ENCODE measurements at places on chromosomes 5 and 9.

DNA sequence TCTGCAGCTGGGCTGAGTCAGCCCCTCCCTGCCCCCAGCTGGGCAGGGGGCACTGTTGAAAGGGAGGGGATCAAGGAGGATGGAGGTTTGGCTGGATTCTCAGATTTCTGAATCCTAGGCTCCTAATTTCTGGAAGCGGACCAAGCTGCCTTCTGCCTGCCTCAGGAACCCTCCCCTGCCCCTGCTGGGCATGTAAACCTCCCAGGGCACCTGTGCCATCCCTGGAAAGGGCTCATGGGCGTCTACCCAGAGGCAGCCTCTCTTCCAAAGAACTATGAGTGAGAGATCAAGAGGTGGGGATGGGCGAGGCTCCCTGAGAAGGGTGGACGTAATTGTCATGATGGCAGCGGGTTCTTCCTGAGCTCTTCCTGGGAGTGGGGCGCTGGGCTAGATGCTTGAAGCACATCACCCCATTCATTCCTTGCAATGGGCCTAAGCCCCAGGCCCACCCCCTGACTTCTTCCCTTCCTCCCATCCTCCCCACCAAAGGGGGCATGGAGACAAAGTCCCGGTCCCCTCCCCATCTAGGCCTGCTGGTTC, 21.6 kb downstream of the CSF1R start:
- peak; percentile 45 for DNase-seq

DNA sequence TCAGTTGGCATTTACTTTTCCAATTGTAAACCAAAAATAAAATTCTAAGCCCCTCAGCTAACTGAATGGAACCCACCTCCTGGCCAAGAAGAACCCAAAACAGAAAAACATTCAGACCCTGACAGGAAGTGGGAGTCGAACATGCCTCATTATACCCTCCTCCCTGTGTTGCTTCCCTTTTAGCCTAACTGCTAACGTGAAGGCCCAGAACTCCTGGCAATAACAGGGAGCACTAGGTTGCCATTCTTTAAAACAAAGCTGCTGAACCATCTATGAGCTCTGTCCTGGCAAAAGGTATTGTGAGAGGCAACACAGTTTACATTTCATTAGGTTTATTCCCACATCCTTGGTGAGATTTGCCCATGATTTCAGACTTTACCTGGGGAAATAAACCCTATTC, 481.4 kb downstream of the CHSY3 start:
- DNase-seq = no peak

GRCh38 chr9:26357803-26358344, 534.7 kb downstream of the CAAP1 start:
- no peak for DNase-seq

DNA sequence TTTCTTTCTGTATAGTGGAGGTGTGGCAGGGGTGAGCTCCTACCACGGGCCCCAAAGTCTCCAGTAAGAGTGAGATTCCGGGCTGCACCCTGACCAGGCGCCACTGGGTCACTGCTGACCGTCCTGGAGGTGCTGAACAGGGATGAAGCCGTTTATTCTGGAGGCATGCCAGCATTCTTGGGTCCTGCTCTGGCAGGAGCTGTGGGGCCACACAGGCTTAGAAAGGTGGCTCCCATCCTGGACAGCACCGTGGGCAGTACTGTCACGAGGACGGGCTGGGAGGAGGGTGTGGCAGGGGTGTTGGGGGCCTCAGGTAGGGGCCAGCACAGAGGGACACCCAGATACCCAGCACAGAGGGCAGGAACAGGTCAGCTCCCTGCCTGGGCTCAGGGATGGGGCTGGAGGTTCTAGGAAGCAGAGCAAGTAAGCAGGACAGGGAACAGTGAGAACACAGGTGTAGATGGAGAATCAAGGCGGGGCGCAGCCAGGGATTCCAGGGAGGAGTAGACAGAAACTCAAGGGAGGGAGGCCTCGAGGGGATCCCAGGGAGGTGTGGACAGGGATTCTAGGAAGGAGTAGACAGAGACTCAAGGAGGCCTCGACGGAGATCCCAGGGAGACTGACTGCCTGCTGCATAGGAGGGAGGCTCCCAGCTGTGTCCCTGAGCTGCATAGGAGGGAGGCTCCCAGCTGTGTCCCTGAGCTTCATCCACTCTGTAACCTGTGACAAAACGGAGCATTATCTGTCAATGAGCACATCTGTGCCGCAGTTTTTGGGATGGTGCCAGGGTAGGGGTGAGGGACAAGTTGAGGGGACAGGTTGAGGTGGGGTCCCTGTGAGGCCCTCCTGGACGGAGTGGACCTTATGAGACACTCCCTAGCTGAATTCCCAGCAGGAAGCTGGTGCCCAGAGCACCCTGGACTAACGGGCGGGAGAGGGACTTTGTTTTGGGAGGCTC, 1.1 kb upstream of the PLEKHG4B start:
- DNase-seq = peak; percentile 31

DNA sequence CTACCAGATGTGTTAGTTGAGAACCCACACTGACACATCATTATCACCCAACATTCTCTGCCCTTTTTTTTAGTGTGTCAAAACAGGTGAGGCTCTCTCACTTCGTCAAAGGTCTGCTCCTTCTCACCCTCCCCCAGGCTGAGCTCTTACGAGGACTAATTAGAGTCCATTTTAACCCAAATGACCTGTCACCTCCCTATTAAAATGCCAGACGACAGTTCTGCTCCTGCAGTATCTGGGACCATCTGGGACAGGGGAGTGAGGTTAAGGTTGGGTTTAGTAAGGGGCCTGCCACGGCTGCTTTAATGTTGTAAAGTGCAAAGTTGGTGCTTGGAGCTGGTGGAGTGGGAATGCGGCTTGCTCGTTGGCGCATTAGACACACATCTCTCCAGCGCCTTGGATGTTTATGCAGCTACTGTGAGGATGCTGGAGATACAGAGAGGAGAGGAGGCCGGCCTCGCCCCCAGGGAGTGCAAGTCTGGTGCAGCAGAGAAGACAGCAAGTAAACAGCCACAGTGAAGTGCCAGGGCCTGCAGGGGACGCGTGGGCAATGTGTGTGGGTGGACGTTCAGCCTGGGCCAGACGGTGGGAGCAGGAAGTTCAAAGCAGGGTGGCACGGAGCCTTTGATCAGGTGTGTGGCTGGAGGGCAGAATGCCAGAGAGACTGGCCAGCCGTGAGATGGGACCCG, 96.2 kb downstream of the C9orf50 start:
- no peak for DNase-seq

- no peak for DNase-seq
Measured at GRCh38 chr5:387491-388265, 55.3 kb upstream of the EXOC3 start.

DNA sequence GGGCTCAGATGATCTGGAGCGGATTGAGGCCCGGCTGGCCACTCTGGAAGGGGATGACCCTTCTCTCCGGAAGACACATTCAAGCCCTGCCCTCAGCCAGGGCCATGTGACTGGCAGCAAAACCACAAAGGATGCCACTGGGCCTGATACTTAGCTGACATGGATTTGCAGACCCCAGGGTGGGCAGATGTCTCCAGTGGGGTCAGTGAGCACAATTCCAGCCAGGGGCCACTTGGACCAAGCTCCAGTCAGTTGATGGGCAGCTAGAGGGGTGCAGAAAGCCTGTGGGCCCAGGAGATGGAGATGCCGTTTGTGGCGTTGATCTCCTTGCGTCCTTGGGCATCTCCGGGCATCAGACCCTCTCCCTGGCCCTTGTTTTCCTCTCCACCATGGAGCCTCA, 46.7 kb downstream of the PSD2 start:
- DNase-seq = no peak

DNA sequence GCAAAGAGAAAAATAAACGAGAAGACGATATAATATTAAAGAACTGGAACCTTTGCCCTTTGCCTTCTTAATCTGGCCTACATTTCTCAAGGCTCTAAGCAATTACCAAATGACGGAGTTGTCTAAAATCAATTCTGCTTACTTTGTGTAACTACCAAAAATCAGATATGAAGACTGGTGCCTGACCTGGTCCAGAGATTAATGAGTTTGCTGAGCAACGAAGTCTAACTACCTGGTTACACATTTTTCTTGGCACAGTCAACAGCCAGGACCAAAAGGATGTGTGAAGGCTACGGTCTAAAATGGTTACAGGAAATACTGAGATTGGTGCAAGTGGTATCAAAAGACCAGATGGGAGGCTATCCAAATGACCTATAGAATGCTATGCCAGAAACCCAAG, 17.8 kb upstream of the IFNE start:
- no peak for DNase-seq

- no peak for DNase-seq
Measured at GRCh38 chr9:77853716-77854115, 177.9 kb downstream of the GNAQ start.

GRCh38 chr5:121919046-121919445, 42.7 kb upstream of the SRFBP1 start:
- DNase-seq = no peak

- no peak for DNase-seq
Measured at GRCh38 chr9:137199411-137200121, 975 bp downstream of the TPRN start.

DNA sequence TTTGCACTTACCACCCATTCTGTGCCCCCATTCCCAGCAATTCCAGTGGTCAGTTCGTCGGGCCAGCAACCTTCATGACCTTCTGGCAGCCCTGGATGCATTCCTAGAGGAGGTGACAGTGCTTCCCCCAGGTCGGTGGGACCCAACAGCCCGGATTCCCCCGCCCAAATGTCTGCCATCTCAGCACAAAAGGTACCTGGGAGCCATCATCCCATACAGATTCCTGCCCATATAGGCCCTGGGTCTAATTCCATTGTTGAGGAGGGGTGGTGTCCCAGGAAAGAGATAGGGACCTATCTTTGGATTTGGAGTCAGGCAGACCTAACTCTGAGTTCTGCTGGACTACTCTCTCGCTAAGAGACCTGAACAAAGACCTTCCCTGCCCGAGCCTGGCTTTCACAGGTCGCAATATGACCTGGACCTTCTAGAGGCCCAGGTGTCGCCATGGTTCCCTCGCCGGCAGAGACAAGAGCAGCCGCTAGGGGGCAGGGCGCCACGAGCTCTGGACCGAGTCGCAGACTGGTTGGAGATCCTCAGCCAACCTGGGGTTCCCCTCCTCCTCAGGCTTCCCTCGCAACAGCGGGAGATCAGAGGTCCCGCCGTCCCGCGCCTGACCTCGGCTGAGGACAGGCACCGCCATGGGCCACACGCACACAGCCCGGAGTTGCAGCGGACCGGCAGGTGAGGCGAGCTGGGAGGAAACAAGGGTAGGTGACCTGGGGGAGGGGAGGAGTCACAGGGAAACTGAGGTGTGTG, 3.1 kb downstream of the SLC4A9 start:
- DNase-seq = peak; percentile 45

- no peak for DNase-seq
Measured at GRCh38 chr9:114289106-114289505, 33.8 kb upstream of the ORM1 start.

- no peak for DNase-seq
Measured at GRCh38 chr9:26983340-26983739, 22.1 kb downstream of the LRRC19 start.

GRCh38 chr5:10528056-10528816, 35.6 kb upstream of the ANKRD33B start:
- DNase-seq = peak; percentile 47

DNA sequence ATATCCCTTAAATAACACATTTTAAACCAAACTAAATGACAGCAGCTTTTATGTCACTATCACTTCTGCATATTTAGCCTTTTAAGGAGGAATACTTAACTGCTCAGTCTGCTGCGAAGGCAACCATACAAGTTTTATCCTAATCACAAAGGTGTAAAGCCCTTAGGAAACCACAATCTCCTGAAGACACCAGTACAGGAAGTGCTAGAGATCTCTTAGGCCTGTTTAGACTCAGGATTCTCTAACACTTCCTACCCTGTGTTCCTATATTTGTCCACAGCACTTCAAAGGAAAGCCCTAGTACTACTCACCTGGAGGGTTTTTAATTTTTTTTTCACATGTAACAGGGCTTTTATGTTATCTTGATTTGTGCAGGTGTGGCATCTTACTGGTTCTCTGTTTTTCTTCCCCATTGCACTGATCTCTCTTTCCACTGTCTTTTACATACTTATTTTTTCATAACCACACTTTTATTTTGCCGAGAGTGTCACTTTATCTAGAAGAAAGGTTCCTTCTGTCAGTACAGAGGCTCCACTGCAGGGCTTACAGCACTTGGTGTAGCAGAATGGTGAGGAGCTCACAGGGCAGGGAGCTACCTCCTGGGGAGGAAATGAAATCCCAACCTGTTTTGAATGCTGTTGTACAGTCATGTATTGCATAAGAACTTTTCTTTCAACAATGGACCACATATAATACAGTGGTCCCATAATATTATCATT, 1060.6 kb upstream of the ACO1 start:
- no peak for DNase-seq

GRCh38 chr9:100324594-100325200, 28.0 kb downstream of the TEX10 start:
- peak; percentile 41 for DNase-seq

- DNase-seq = peak; percentile 27
Measured at GRCh38 chr5:118233606-118234005, 754.7 kb downstream of the DTWD2 start.

- DNase-seq = peak; percentile 7
Measured at GRCh38 chr9:79975621-79976256, 404.0 kb downstream of the TLE4 start.

DNA sequence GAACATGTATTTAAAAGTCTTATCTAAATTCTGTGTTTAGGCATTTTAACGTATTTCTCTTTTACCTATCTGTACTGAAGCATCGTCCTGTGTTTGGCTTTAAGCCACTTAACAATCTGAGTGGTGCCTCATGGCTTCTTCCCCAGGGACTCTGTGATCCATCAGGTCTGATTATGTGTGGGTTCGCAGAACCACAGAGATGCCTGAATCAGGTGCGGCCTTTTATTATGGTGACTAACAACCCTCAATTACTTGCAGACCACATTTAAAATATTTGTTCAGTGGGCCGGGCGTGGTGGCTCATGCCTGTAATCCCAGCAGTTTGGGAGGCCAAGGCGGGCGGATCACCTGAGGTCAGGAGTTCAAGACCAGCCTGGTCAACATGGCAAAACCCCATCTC, 39.6 kb upstream of the SAP30L start:
- peak; percentile 18 for DNase-seq

DNA sequence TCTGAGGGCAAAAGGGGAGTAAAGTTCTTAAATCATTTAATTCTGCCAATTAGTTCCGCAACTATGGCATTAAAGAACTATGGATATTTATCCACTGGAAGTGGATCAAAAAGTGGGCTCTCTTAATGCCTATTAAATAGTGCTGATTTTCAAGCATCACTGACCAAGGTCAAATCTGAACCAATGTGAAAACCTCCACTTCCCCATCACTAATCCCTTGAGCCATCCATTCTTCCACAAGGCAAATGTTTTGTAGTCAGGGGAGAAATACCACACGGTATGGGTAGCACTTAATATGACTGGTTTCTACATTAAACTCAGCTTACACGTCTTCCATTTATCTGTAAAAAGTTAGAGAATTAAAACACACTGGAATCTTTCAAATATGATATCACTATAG, 57.6 kb downstream of the MLLT3 start:
- no peak for DNase-seq

Data from RPMI7951 (cell line).